ENCODE measurements at places on chromosomes 13 and 19.
A peak's percentile ranks its signal among the peaks of the same experiment; 100 is the strongest.

- DNase-seq: no peak
These were observed 226.2 kb downstream of the KCNRG start for GRCh38 chr13:50241479-50241878.

- peak; percentile 51 for DNase-seq
These were observed at the start of gene ELF1 for GRCh38 chr13:41019011-41019487. ELF1 (minus strand) TSS chr13:41019316; CDS start chr13:40982054, 37,262 bp downstream.

- no peak for DNase-seq
These were observed 7.5 kb downstream of the HAUS5 start for GRCh38 chr19:35620001-35620400.

DNA sequence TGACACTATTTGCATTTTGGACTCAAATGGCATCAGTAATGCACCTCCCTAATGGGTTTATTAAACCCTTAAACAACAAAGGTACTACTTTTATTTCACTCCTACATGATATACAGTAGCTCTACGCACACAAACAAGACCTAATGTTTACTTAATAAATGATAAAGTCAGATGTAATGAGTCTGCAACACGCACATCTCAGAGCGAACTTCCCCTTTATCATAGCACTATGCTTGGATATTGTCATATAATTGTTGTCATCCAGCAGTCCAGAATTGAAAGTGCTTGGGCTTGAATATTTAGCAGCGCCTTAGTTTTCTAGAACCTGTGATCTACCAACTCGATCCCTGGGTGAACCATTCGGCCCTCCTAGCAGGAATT is 772 bp downstream of the PARP4 start:
- no peak for DNase-seq

GRCh38 chr19:7292352-7292949 is 1.8 kb downstream of the INSR start:
- DNase-seq: no peak

GRCh38 chr13:49499889-49500660 is 4.3 kb downstream of the PHF11 start:
- no peak for DNase-seq

GRCh38 chr13:85935868-85936467 is 136.7 kb upstream of the SLITRK6 start:
- no peak for DNase-seq

DNA sequence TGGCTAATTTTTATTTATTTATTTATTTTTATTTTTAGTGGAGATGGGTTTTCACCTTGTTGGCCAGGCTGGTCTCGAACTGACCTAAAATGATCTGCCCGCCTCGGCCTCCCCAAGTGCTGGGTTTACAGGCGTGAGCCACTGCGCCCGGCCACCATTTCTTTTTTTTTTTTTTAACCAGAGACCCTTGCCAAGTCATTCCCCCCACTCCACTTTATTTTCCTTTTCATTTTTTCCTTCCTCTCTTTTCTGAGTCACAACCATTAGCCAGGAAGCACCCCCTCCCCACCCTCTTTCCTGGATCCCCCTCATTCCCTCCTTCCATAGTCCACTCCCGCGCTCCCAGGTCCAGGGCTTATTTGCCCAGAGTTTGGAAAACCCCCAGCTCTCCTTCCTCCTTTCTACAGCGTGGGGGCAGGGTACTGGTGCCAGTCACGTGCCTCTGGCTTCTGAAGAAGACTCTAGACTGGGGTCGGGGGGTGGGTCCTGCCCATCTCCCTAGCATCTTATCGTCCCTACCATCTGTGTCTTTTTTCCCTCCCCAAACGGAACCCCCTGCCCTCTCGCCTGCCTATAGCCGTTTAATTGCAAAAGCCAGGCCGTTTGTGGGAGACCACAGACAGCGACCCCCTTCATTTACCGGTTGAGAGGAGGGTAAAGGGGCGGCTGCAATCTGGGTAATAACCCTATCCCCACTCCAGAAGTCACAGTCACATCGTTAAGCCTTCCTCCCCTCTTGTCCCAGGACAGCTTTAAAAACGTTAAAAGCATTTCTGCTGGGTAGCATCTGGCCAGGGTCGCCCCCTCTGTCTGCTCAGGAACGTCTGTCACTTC is 1.1 kb upstream of the CALR start:
- no peak for DNase-seq

DNA sequence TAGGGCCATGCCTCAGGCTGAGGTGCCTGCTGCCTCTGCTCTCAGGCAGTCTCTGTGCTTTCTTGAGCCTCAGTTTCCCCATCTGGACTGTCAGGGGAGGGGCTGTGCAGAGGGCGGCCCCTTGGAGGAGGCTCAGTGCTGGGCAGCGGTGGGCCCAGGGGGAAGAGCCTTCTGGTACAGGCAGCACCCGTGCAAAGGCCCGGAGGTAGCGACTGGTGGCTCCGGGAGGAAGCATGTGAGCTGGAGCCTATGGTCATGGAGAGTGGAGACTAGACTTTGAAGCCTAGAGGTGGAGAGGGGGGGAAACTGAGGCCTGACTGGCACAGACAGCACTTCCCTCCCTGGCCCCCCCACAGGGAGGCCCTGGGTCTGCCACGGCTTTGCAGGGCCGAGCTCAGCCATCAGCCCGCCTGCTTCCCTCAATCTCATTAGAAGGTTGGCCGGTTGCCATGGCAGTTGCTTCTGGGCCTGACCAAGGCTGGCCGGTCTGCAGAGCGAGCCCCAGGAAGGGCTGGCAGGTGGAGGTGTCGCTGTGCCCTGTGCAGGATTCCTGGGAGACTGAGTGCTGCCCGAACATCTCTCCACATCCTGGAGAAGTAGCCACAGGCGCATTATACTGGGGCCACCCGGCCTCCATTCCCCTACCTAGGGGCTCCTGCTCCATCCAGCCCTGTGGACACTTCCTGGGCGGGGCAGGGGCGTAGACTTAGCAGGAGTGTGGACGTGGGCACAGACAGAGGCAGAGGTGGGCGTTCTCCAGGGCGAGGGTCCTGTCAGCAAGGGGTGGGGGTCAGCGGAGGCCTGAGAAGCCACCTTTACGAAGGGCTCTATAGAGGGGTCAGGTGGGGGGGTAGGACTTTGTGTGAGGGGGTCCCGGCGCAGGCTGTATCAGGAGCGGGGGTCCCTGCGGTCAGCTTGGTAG is 53.2 kb downstream of the CRTC1 start:
- no peak for DNase-seq

DNA sequence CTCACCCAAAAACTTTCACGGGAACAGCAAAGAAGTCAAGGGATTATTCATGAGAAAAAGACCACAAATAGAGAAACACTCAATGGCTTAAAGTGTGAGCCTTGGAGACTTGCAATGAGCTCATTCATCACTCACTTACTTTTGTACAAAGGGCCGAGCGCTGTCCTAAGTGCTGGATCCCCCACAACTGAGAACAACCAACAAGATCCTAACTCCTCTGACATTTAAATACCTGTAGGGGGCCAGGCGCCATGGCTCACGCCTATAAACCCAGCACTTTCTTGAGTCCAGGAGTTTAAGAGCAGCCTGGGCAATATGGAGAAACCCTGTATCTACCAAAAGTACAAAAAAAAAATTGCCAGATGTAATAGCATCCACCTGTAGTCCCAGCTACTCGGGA is 29.4 kb upstream of the ZNF507 start:
- no peak for DNase-seq

DNA sequence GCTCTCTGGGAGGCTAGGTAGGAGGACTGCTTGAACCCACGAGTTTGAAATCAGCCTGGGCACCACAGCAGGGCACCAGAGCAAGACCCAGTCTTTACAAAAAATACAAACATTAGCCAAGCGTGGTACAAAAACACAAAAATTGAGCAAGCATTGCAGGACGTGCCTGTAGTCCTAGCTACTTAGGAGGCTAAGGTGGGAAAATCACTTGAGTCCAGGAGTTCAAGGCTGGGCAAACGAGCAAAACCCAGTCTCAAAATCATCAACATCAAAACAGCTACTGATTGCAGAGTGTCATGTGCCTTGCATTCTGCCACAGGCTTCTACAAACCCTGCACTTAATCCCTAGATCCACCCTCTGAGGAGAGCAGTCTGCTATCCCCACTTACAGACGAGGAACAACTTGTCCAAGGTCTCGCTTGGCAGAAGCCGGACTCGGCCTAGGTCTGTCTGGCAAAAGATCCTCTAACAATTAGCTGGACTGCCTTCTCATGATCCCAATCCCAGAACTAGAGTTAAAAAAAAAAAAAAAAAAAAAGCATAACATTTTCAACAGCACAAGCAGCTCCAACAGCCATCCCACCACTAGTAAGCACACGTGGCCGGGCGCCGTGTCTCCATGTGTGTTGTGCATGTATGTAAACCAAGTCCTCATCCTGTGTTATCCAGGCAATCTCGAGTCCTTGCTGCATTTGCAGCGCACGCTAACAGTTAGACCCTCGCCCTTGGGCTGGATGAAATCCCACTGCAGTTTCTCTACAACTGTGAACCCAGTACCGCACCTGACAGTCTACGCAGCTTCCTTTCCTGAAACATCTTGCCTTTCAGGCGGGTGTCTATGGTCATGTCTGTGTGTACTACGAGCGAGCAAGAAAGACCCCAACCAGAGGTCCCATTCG is 2.0 kb downstream of the PPP6R1 start:
- no peak for DNase-seq

- no peak for DNase-seq
These were observed 4.9 kb downstream of the ARHGEF7 start for GRCh38 chr13:111119966-111120365.

GRCh38 chr19:56092685-56093631 is 28.1 kb downstream of the ZNF787 start:
- DNase-seq: no peak

GRCh38 chr19:40465025-40465556 is 454 bp downstream of the BLVRB start:
- no peak for DNase-seq

GRCh38 chr13:80448725-80449124 is 107.8 kb upstream of the SPRY2 start:
- no peak for DNase-seq

DNA sequence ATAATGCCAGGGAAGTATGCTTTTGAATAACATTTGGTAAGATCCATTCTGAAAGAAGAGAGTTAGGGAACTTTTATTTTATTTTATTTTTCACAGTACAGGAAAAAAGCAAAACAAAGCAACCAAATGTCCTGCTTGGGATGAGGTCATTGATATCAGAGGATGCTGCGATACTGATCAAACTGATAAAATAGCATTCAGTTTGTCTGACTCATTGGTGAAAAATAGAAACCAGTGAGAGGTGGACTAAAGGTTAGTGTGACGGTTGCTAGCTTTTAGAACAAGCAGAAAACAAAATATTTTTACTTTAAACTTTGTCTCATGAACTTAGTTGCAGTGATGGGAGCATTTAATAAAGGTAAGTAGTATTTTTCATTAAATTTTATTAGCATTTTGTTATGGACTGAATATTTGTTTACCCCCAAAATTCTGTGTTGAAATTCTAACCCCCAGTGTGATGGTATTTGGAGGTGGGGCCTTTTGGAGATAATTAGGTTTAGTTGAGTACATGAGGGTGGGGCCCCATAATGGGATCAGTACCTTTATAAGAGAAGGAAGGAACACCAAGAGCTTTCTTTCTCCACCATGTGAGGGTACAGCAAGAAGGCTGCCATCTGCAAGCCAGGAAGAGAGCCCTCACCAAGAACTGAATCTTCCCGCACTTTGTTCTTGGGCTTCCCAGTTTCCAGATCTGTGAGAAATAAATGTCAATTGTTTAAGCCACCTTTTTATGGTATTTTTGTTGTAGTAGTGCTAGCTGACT is 37.3 kb downstream of the ITGBL1 start:
- DNase-seq: no peak

DNA sequence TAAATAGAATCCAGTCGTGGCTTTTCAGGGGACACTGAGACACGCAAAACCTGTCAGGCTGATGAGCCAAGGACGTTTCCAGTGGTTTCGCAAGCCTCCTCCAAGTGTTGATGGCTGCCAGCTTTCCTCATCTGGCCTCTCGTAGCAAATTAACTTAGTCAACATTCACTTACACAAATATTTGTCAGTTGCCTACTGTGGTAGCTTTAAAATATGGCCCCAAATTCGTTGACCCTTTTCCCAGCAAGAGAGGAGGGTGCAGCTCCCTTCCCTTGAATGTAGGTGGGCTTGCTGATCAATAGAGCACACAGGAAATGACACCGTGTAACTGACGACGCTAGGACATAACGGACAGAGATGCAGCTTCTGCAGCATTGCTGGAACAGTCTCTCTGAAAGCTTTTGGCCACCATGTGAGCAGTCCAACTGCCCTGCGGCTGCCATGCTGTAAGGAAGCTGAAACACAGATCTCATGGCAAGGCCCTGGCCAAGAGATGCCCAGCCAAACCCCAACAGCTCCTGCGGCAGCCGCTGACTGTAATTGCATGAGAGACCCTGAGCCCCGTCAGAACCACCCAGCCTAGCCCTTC is 5.5 kb upstream of the RANBP3 start:
- DNase-seq: no peak

DNA sequence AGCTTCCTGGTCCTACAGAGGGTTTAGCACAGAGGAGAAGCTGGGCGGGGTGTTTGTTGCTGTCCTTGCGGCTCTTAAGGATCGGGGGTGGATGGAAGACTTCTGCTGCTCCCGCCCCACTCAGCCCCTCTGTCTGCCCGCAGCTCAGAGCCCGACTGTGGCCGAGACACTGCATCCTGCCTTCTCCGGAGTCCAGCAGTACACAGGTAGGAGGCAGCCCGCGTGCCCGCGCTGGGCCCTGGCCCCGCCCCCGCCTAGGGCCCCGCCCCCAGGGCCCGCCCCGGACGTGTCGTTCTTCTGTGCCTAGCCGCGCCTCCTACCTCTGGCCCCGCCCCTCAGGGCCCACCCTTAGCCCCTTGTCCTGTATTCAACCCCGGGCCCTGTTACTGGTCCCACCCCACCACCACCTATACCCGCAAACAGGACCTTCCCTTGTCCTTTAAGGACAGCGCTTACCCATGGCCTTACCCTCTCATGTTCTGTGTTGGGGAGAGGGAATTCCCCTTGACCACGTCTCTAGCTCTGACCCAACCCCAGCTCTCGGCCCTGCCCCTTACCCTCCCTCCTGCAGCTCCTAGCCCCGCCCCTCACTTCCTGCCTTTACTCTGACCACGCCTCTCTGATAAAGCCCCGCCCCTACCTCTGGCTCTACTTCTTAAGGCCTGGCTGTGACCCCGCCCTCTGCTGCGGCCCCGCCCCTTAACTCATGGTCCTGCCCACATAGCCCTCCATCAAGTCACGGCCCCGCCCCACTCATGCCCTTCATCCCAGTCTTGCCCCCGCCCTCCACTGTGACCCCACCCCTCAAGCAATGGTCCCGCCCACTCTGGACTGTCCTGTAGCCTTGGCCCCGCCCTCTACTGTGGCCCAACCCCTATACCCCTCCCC is 60.5 kb downstream of the CELF5 start:
- no peak for DNase-seq

GRCh38 chr19:50358483-50359327 is 6.7 kb downstream of the NAPSA start:
- no peak for DNase-seq

DNA sequence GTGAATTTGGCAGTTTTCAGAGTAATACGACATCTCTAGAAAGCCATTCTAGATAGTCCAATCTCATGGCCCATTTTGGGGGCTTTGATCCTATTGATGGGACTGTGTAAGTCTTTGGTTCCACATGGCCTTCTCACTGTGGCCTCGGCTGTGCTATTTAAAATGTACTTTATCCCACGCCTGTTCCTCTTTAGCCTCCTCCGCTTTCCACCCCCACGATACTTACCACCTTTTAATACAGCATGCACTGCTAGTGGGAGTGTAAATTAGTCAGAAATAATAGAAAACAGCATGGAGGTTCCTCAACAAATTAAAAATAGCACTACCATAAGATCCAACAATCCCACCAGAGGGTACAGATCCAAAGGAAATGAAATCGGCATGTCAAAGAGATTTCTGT is 28.3 kb upstream of the CEBPG start:
- DNase-seq: no peak

GRCh38 chr13:58946274-58946673 is 1217.5 kb downstream of the DIAPH3 start:
- DNase-seq: no peak
